GM03348 (cell line): ENCODE measurements at places on chromosomes 1 and 21.

GRCh38 chr1:117598489-117598888 lies 7.4 kb upstream of the TENT5C start:
- no peak for DNase-seq

- peak; percentile 75 for DNase-seq
Measured at GRCh38 chr1:24586970-24587820, 31.3 kb downstream of the NCMAP start.

DNA sequence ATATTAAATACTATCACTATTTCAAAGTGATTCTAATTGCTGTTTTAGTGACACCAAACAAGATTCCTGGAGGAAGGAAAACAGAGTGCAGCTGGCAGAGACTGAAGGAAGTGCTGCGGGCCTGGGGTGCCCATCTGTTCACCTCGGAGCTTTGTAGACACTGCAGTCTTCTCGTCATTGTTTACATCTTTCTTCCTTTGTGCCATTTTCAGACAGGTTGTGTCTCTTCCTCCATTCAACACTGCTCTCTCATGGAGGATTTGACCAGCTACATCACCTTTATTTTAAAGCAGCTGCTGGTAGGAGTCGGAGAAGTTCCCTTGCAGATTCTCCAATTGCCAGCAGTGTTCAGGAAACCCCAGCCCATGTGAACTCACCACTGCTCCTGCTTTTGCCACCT lies 37.3 kb downstream of the ABCA4 start:
- DNase-seq = no peak

DNA sequence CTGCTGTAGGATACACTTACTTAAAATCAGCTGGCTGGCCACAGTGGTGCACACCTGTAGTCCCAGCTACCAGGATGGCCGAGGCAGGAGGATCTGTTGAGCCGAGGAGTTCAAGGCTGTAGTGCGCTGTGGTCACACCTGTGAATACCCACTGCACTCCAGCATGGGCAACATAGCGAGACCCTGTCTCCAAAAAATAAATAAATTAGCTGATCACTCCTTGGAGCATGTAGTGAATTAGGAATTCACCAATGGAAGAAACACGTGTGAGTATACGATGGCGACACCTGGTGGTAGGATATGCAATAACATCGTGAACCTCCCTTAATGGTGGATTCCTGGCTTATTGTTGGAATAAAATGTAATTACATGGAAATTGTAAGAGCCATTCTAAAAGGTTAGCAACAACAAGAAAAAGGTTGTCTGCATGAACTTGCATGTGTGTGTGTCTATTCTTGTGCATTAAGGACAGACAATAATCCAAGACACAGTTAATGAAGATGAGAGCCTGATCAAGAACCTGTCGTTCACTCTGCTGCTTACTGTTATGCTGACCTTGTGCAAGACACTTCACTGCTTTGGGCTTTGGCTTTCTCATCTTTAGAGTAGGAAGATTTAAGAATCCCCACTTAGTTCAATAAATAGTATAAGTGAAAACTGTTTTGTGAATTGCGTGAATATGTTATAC lies 38.6 kb upstream of the COX20 start:
- peak; percentile 83 for DNase-seq

DNA sequence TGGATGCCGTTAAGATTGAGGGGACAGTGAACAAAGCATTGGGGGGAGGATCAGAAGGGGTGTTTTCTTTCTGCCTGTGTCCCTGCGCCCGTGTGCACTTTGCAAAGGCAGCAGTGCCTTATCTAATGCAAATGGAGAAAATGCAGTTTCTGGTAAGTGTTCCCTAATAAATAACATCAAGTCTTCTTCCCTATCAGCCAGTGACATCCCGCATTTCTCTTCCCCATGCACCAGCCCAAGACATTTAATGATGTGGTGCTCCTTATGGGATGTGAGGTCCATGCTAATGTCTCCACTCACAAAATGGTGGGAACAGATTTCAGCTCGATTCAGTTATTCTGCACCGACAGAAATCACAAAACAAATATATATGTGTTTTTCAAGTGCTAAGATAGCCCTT lies 111.8 kb downstream of the PBX1 start:
- no peak for DNase-seq

GRCh38 chr21:40531431-40532110 lies 315.4 kb downstream of the DSCAM start:
- DNase-seq = no peak

DNA sequence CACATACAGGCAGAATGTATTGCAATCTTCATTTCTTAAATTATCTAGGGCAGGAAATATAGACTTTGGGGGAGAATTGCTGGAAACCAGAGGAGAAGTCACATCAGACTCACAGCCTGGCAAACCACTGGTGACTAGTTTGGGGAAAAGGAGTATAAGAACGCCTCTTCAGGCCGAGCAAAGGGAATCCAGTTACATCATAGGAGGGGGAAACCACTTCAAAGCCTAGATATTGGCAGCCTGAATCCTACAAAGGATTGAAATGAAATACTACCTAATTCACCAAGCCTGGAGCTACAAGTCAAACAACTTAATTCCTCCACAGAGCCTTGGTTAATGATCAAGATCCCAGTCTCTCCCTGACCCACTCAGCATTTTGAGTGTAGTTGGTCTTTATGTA lies 121.7 kb downstream of the SLC30A10 start:
- no peak for DNase-seq

DNA sequence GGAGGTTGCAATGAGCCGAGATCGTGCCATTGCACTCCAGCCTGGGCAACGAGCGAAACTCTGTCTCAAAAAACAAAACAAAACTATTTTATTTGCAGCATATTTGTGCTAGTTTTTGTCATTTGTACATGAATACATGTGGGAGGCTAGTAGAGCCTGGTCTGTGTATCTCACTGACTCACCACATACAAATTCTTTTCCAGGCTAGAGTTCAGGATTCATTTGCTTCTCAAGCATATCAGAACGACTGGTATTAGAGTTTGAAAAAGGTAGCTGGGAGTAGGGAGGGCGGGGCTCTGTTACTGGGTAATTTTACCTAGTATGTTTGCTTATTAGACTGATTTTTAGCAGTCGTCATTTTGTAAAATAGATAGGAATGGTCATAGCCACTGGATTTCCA lies 4.5 kb upstream of the TOR3A start:
- peak; percentile 37 for DNase-seq

DNA sequence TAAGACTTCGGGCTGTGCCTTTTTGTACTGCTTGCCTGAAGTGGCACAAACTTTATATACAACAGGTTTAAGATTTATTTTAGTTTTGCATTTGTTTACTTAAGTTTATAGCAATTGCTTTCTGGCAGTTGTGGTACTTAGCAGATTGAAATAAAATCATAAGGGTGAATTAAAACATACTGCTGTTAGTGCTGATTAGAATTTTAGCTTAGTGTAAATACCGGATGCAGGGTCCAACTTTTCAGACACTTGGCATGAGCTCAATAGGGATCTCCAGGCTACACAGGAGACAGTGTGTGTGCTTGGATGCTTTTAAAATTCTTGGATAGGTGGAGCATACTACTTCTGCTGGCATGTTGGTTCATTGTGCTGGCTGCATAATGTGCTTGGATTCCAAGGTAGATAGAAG lies 159.6 kb downstream of the NFIA start:
- DNase-seq = no peak

- no peak for DNase-seq
Measured at GRCh38 chr1:103190766-103191165, 82.4 kb upstream of the COL11A1 start.

DNA sequence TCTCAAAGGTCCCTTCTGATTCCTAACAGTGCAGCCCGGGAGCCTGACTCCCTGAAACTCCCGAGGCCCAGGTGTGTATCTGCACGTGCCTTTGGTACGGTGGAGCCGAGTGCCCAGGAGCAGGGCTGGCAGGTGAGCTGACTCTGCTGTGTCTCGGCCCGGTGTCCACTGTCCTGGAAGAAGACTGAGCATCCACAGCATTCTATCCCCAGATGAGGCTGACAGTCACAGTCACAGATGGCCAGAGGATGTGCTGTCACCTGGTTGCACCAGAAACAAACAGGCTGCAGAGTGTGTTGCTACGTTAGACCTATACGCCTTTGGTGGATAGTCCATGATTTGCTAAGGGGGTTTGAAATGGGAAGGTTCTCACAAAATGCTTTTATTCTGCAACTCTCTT lies 9.8 kb downstream of the ETV3L start:
- no peak for DNase-seq

- no peak for DNase-seq
Measured at GRCh38 chr1:16174261-16174868, 18.5 kb upstream of the EPHA2 start.

DNA sequence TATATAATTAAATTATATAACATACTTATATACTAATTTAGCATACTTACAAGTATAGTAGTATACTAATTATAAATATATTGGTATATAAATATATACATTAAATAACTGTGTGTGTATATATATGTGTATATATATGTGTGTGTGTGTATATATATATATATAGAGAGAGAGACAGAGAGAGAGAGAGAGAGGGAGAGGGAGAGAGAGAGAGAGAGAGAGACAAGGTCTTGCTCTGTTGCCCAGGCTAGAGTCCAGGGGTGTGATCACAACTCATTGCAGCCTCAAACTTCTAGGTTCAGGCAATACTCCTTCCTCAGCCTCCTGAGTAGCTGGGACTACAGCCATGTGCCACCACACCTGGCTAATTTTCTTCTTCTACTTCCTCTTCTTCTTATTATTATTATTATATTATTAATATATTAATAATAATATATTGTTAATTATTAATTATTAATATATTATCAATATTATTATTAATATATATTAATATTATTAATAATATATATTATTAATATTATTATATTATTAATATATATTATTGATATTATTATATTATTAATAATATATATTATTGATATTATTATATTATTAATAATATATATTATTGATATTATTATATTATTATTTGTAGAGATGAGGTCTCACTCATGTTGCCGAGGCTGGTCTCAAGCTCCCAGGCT lies 185.5 kb downstream of the CRB1 start:
- no peak for DNase-seq

DNA sequence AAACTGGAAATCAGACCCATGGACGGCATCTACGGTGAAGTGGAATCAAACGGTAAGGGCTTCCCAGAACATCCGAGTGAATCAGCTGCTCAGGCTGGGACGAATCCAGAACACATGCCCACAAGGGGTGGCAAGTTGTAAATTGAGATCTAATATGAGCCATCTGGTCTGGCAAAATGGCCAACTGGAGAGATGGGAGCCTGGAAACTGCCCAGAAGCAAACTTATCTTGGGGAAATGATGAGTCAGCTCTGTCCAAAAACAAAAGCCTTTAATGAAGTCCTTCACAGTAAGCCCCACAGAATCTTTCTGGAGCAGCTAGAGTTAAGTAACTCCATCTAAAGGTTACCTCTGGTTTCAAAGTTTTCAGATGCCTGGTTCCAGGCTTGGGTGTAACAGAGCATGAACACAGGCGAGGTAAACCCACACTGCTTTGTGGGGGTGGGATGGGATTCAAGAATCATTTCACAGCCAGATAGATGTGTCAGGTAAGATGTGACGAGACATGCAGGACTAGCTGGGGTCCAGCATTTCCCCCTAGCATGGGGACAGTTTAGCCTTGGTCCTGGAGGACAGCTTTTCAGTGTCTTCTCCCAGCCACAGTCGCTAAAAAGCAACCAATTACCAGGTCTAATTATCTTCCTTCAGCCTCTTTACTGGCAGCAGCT lies 10.5 kb upstream of the SRP9 start:
- DNase-seq = peak; percentile 83

DNA sequence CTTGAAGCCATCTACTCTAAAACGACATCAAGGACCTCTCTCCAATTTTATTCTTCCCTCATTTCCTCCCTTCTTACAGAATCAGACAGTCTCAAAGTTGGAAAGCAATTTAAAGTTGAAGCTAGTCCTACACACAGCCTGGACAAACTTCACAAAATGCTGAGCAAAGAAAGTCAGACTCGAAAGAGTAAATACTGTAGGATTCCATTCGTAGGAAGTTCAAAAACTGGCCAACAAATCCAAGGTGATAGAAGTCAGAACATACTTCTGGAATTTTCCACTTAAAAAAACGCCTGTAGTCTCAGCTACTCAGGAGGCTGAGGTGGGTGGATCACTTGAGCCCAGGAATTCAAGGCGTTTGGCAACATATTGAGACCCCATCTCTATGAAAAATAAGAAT lies 19.6 kb downstream of the SYF2 start:
- DNase-seq = no peak

GRCh38 chr21:16046656-16047330 lies 317.0 kb downstream of the USP25 start:
- peak; percentile 21 for DNase-seq

- no peak for DNase-seq
Measured at GRCh38 chr1:234881893-234882771, 246.5 kb downstream of the TOMM20 start.

GRCh38 chr1:222049176-222049575 lies 307.3 kb upstream of the DUSP10 start:
- DNase-seq = no peak

DNA sequence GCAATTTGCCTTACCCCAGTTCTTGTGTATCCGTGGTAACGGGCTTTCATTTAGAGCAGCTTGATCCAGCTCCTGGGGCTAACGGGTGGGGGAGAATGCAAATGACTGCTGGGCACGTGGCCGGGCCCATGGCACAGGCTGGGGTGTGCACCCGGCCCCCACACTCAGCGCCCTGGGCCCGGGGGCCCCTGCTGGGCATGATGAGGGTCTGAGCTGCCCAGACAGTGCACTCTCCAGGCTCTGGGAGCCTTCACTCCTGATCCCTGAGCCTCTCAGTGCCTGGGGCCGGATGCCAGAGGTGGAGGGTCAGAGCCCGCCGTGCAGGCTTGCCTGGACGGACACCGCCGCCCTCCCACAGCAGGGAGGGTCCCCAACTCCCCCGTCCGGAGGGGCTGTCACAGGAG lies 20.1 kb upstream of the PEX10 start:
- DNase-seq = no peak

DNA sequence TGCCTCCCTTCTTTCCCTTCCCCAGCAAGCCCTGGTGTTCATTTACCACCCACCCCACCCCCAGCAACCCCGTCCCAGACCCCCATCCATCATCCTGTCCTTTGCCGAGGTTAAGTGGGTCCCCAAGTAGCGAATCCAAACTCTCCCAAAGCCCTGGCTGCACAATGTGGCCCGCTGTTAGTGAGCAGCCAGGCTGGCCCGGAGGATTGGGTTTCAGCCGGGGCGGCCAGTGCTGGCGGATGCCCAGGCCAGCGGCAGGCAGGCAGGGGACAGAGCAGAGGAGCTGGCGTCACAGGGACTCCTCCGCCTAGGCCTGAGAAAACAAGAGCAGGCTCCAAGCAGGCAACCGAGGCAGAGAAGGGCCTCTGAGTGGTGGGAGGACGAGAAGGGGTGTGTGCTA lies 61.4 kb downstream of the EPHB2 start:
- DNase-seq = no peak

GRCh38 chr1:29416267-29417146 lies 180.2 kb downstream of the PTPRU start:
- DNase-seq = no peak

DNA sequence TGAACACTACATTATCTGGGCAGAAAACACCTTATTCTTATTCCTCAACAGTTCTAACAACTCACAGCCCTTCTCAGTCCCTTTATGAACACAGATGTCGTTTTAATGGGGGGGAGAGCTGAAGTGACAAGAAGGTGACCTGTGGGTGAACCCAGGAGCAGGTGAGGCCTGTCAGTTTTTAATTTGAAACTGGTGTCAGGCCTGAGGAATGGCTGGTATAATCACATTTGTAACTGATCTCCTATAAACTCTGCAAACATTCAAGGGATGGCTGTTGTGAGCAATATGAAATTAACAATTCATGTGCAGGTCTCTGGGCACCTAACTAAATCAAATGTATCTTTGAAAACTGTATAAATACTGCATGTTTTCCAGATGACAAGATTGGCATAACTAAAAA lies 362.1 kb upstream of the NR5A2 start:
- DNase-seq = no peak

- DNase-seq = no peak
Measured at GRCh38 chr1:82819234-82819633, 1018.5 kb downstream of the ADGRL2 start.

GRCh38 chr21:45126983-45127382 lies 52.6 kb downstream of the ADARB1 start:
- no peak for DNase-seq
